Head of caudate nucleus (tissue), 42 donors: ENCODE measurements at places on chromosomes 12 and 14.
A peak's percentile ranks its signal among the peaks of the same experiment; 100 is the strongest.

DNA sequence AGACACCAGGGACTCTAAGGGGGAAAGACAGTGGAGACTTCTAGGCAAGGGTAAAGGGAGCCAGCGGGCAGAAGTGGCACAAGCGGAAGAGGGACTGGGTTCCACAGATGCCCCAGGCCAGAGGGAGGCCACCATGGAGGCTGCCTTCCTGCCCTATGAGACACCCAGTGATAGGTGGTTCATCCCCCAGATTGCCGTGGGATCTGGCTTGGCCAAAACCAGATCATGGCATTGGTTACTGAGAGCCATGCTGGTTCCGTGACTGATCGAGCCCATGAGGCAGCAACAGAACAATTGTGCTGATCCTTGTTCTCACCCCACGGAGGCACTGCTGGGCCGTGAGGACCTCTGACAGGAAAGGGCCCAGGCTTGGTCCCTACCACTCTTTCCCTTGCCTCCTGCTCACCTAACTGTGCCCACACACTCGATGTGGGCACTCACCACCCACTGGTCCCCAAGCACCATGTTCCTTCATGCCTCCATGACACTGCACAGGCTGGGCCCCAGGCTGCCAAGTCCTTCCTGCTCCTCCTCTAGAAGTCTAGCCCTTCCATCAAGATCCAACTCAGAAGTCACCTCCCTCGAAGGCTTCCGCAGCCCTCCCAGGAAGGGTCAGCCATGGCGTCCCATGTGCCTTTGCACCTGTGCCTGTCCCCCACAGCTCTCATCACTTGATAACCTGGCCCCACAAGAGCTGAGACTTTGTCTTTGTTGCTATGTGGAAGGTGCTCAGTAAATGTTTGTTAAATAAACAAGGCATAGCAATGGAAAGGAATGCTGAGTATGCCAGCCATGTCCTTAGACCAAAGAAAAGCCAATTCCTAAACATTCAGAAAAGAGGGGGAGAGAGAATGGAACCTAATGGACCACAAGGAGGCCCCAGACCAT, 7.3 kb downstream of the KRT79 start:
- DNase-seq: no peak

GRCh38 chr12:113416091-113416754, 6.0 kb upstream of the SDSL start:
- DNase-seq: no peak

- DNase-seq: no peak
Observed at GRCh38 chr12:58424735-58425392, 483.5 kb downstream of the ATP23 start.

DNA sequence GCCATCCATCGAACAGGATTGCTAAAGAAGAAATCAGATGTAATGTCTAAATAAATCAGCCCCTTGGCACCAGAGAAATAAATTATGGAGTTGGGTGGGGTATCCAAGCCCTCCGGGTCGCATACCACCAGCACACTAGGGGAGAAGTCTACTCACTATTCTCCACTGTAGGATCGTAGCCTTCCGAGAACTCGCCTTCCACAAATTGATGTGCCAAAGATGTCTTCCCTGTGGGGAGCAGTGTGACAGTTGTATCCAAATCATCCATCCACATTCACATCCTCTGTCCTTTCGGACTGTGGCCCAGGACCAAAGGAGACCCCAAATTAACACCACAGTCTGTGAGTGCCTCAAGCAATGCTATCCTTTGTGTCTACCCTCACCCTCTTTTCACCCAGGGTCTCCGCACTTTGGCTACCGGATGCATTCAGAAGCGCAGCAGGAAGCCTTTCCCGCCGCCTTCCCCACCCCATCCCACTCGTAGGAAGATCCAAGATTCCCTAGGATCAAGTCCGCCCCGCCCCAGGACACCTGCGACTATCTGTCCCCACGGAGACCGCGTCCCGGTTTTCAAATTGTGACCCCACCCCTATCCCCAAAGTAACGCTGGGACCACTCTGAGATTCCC, 786 bp downstream of the RHEBL1 start:
- no peak for DNase-seq

- DNase-seq: no peak
Observed at GRCh38 chr14:100473249-100473648, 114.0 kb downstream of the BEGAIN start.

- DNase-seq: peak; percentile 76
Observed at GRCh38 chr14:21525571-21525961, 580 bp downstream of the SALL2 start.

- no peak for DNase-seq
Observed at GRCh38 chr12:70779250-70779649, 141.3 kb downstream of the PTPRR start.

GRCh38 chr14:104882991-104883660, 18.1 kb downstream of the CEP170B start:
- no peak for DNase-seq

DNA sequence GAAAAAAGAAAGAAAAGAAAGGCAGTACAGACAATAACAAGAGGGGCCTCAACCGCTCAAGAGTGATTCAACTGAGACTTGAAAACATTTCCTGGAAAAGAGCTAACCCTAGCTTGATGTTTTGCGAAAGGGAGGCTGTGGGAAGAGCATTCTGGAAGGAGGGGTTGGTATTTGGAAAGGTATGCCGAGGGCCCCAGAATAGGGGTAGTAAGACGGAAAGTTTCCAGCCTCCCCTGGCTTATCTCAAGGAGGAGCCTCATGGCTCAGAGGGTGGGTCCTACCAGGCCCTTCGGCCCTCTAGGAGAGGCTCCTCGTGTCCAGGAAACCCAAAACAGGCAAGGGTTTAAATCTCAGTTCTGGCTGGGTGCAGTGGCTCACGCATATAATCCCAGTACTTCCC, 8.4 kb downstream of the RNU4-2 start:
- DNase-seq: no peak

- DNase-seq: no peak
Observed at GRCh38 chr14:87995500-87996290, 2.7 kb upstream of the GALC start.

GRCh38 chr14:97644365-97644764, 847.2 kb downstream of the VRK1 start:
- DNase-seq: no peak

DNA sequence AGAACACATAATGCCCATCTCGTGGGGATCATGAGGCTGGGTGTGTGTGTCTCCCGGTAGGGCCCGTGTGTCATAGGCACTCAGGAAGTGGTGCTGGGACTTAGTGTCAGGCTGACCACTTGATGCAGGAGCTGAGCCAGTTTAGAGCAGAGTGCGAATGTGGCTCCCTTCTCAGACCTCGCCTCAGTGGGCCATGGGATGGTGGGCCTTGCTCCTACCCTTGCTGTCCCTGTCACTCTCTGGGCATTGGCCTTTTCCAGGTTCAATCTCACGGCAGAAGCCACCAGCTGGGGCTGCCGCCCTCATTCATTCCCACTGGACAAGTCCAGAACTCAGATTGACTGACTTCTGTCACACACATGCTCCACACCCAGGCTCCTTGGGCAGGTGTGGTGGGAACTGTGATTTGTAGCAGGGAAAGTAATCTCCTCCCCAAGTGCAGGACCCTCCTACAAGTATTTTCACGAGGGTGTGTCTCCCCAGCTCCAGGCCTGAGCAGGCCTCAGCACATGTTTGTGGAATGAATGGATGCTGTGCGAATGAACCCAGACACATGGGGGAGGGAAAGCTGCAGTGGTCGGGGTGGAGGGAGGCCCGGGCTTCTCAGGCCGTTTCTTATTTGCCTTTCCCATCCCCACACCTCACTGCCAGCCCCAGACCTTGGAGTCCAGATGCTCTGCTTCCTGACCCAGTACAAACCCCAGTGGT, 54.9 kb downstream of the BEGAIN start:
- DNase-seq: no peak

DNA sequence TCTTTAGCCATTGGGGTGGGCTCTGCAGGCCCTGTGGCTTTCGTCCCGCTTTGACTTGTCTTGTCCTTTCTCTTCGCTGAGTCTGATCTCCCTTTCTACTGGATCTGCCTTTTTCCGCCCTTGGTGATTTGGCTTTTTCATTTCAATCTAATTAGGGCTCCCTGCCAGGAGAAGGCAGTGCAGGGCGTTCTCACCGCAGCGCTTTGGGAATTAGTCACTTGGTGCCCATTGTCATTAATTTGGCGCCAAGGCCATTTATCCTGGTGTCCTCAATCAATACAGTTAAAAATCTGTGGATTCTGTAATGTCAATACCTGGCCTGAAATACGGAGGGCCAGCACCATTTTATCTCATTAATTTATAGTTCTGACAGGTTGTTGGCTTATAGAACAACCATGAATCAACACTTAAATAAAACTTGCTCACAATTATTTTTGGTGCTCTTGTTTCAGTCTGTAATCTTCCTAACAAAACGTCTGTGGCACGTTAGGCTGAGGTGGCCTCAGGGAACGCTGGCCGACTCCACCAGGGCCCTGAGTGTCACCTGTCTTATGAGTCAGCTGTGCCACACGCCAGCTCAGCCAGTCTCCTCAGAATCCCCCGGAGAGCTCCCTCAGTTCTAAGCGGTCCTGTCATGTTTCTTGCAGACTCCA, 115.7 kb downstream of the BEGAIN start:
- no peak for DNase-seq
